COLO829 (cell line): ENCODE measurements at places on chromosomes 7 and 10.

DNA sequence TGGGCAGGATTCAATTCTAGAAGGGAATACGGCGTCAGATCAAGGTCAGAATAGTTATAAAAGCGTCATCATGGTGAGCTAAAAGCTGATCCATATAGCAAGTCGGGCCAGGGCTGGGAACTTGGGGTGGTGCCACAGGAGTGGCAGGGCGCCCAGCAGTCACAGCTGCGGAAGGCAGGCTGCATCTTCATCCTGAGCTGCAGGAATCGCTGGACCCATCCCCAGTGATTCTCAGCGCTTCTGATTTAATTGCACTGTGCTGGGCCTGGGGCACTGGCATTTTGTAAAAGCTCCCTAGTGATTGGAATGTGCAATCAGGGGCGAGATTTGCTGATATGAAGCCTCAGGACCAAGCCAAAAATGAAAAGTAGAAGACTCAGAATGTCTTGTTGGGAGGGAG lies 135.3 kb downstream of the CTTNBP2 start:
- no peak for DNase-seq

DNA sequence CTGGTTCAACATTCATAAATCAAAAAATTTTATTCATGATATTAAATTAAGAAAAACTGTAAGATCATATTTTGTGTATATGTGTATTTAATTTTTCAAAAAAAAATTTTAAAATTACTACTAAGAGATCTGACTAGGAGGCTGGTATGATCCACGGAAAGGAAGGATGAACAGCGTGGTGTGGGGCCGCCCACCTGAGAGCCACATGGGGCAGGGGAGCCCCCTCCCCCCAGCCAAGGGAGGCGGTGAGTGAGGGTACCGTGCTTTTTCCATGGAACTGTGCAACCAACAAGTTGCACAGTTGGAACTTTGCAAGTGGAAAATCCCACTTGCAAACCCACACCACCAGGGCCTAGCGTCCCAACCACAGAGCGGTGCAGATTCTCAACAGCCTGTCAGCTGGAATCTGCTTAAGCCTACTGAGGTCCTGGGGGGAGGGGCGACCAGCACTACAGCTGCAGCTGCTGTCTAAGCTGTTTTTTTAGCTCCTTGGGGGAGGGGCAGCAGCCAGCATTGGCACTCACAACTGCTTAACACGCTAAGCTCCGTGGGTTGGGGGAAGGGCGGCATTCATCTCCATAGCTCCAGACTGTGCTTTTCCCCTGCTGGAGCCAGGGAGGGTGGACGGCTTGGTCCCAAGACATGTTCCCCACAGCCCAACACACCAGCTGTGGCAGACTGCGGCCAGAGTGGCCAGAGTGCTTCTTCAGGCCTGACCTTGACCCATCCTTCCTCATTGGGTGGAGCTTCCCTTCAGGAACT lies 94.2 kb upstream of the IGFBP3 start:
- no peak for DNase-seq

- DNase-seq = no peak
These were observed 28.0 kb upstream of the GNAI1 start for GRCh38 chr7:80106498-80107113.

GRCh38 chr10:113359655-113360054 lies 193.2 kb upstream of the HABP2 start:
- DNase-seq = no peak

DNA sequence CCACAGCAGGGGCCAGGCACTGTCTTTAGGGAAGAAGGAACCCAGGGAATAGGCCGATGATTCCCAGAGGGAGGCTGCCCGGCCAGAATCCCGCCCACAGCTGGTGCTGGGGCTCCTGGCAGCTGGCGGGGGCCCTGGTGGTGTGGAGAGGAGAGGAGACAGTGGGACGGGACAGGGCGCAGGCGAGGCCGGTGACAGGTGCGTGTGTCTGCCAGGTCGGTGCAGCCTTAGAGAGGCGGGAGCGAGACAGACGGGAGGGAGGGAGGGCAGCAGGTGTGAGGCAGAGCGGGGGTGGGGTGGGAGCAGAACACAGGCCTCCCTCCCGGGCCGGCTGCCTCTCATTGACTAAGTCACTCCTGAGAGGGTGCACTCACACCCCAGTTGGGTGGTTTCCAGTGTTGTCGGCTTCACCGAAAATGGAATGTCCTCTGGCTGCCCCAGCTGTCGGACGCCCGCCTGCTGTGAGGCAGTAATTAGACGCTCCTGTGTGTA lies 55.2 kb downstream of the ELFN1 start:
- no peak for DNase-seq

GRCh38 chr10:77442699-77443189 lies 194.9 kb downstream of the KCNMA1 start:
- DNase-seq = no peak

DNA sequence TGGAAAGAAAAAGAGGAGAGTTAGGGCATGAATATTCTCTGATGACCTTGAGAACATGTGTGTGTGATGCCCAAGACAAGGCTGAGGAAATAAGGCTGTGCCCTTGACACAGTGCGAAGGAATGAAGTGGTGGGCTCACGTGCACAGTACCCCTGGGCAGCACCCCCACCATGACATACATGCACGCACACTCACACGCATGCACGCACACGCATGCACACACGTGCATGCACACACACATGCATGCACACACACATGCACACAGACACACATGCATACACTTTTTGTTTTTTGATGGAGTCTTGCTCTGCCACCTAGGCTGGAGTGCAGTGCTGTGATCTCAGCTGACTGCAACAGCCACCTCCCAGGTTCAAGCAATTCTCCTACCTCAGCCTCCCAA lies 118.1 kb downstream of the GATA3 start:
- no peak for DNase-seq

DNA sequence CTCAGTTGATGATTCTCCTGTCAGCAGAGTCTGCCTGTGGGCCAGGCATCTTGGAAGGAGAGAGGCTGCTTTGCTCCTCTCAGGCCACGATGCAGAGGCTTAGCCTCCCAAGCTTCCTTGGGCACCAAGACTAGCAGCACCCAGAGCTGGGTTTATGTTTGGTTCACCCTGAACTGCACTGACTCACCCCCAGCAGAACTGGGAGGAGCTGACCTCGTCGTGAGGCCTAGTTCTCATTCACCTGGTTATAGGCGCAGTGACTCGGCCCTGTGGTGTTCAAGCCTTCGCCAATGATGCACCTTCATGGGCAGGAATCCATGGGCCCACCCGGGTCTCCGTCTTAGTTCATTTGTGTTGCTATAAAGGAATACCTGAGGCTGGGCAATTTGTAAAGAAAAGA lies 122.0 kb upstream of the ZNF438 start:
- no peak for DNase-seq

- no peak for DNase-seq
These were observed 68.8 kb downstream of the OAT start for GRCh38 chr10:124349996-124350280.

DNA sequence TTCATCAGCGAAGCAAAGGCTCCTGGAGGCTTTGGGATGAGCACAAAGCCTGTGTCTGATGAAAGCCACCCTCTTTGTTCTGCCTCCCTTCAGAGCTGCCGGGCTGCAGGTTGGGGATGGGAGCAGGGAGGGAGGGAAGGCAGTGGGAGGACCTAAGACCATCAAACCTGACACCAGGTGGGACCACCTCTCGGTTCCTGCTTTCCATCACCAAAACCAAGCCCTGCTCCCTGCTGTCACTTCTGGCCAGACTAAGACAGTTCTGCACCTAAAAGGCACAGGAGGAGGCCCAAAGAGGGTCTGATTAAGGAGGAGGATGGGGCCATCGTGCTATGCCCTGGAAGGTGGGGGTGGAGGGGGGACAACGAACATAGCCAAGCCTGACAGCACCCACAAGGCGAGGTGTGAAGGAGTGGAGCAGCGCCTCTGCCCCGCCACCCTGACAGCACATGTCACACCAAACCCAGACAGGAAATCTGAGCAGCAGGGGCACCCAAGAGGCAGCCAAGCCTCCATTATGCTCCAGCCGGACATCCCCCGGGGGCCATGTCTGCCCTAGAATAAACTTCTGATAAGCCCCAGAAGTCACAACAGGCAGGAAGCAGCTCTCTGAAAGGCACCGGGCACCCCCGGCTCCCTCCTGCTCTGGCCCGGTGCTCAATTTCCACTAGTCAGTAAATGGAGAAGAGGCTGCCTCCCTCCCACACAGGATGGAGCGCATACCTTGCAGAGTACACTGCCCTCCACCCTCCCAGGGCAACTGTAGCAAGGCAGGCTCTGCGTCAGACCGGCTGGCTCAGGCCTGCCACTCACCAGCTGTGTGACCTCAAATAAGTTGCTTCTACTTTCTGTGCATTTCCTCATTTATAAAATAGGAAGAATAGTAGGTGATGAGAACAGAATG lies 48.9 kb downstream of the DLG5 start:
- no peak for DNase-seq

GRCh38 chr10:24153031-24153430 lies 55.9 kb upstream of the KIAA1217 start:
- DNase-seq = no peak

DNA sequence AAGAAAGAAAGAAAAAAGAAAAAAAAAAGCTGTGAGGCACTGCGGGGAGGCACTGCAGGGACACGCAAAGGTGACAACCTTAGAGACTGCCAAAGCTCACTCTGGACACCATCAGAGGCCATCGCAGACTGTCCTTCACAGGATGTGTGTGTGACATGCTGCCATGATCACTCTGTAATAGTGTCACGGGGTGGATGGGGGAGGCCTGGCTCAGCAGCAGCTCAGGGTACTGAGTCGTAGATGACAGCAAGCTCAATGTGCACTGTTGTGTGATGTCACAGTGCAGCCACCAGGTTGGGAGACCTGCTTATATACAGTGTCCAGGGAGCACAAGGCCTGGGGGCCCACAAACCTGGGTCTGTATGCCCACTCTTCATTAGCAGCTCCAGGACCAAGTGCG lies 83.3 kb downstream of the SLIT1 start:
- DNase-seq = no peak

- DNase-seq = no peak
These were observed 539.3 kb upstream of the TEX47 start for GRCh38 chr7:89334797-89335196.

DNA sequence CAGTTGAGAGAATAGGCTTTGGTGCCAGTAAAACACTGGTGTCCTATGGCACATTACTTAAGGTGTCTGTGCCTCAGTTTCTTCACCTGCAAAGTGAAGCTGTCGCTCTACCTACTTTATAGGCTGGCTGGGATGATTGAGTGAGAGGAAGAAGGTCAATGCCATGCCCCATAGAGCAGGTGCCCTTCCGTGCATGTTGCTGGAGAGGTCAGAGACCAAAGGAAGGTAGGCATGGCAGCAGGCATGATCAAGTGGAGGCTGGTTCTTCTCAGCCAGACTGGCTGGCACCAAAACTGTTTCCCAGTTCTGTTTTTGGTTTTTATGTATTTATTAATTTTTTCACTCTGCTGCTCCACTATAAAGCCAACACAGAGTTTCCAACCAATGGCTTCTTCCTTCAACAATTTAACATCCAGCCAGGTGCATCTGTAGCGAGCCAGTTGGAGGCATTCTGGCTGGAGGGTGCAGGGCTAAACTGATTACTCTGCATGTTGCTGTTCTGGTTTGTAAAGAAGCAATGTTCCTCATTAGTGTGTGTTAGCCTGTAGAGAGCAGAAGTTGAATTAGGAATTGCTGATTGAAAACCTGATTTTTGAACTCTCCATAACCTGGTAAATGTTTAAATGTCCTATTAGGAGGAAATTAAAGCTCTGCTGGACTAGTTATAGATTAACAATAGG lies 144.3 kb upstream of the TNS3 start:
- DNase-seq = no peak

- no peak for DNase-seq
These were observed 15.7 kb upstream of the FLNC start for GRCh38 chr7:128814499-128814898.

- no peak for DNase-seq
These were observed 38.9 kb downstream of the BRAF start for GRCh38 chr7:140885735-140886334.

- DNase-seq = no peak
These were observed 52.4 kb downstream of the SHH start for GRCh38 chr7:155759740-155760430.

- no peak for DNase-seq
These were observed 76.9 kb downstream of the FAM171A1 start for GRCh38 chr10:15293862-15294842.

DNA sequence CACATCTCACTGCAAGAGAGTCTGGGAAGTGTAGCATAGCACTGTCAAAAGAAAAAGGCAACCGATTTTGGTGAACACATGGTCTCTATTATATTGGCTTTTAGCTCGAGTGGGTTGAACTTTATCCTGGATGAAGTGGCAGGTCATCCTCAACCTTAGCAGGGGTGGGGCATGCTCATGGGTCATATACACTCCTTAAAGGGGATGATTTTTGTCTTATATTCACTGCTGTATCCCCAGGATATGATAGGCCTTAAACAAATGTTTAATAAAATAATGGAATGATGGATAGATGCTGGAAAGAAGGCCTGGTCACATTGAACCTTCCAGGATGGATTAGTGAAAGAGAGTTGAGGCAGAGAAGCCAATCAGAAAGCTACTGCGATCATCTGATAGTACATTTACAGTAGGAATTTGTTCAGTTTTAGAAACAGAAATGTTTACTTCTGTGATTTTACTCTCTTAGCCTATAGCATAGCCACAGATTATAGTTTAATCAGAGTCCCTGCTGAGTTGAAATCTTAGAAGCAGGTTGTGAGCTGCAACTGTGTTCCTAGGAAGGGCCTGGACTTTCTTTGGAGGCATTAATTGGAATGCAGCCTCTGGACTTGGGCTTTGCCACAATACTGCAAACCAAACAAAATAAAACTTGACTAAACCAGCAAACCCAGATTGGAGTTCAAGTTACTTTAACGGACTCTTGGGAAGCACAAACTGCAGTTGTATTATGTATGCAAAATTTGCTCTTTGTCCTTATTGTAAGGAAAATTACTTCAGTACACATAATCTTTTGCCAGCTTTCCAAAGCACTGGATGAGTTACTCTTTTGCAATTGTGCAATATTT lies 138.3 kb downstream of the BMPER start:
- DNase-seq = no peak

DNA sequence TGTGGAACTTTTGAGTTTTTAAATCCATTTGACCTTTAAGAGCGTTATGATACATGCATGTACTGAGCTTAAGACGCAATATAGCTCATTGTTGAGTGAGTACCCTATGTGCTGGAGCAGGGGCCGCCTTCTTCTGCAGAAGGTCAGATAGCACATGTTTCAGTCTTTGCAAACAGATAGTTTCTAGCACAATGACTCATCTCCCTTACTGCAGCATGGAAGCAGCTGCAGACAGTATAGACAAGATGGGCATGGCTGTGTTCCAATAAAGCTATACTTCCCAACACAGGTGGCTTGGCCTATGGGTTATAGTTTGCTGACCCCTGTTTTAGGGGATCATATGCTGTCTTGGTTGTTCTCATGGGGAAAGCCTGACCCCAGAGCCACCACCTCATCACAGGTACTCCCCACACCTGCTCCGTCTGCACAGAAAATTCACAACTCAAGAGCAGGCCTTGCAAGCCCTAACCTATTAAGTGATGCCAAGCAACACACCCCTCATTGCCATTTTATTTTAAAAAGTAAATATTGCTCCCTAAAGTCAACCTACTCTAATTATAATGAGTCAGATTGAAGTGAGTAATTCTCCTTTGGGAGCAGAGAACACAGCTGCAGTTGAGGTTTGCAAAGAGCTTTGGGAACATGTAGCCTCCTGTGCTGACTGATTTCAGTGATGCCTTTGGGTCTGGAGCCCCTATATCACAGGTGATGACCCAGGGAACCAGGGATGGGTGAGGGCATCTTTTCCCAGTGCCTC lies 330.1 kb downstream of the PAXIP1 start:
- no peak for DNase-seq

GRCh38 chr10:122112021-122112616 lies 123.2 kb downstream of the TACC2 start:
- DNase-seq = no peak
